ENCODE measurements at places on chromosomes 3 and 15.

- no peak for DNase-seq
Measured at GRCh38 chr3:79172241-79172640, 595.6 kb downstream of the ROBO1 start.

DNA sequence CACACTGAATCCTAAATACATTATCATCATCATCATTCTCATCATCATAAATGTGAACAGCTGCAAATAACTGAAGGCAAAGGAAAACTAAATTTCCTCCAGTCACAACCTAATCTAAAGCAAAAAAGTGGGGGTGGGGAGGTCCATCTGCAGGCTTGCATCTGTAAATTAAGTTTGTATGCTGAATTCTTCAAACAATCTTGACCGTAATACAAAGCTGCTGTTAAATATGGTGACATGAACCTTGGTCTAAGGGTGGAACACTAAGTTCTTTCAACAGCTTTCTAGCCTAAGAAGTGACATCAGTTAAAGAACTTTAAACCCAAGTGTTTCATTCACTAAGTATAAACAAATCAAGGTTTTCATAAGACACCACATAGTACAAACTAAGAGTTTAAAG is 4.3 kb downstream of the LRRFIP2 start:
- no peak for DNase-seq

DNA sequence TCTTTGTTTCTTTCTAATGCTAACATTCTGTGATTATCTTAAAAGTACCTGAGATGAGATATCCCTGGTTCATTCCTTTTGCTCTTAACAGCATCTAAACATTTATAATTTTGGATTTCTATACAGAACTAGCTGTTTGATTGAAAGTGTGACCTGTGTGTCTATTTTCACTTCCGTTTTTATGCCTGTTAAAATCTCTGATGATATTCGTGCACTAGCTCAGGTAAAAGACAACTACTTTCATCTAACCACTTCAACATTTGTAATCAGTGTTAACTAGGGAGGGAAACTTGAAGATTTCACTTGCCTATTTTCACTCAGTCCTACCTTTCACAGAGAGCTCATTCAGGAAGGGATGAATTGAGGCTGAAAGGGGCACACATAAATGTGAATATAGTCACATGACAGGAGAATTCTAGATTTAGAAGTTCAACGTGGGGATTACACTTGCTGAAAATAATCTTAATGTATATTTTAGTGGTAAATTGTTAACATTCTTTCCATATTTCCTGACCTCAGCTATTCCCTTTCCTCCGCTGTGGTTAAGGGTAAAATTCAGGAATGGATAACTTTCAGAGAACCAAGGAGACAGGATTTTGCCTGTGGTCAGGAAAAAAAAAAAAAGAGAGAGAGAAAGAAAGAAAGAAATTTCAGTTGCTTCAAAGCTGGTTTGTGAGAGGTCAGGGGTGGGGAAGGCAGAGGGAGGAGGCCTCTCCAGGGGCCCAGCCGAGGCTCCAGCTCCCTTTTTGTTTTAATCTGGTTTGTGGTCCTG is 159.8 kb upstream of the TSC22D2 start:
- no peak for DNase-seq

GRCh38 chr15:66027268-66027805 is 158.0 kb downstream of the RAB11A start:
- DNase-seq: no peak

GRCh38 chr15:56492791-56493555 is 28.0 kb upstream of the MNS1 start:
- no peak for DNase-seq

- DNase-seq: no peak
Measured at GRCh38 chr3:170909129-170909903, 879 bp upstream of the EIF5A2 start.

DNA sequence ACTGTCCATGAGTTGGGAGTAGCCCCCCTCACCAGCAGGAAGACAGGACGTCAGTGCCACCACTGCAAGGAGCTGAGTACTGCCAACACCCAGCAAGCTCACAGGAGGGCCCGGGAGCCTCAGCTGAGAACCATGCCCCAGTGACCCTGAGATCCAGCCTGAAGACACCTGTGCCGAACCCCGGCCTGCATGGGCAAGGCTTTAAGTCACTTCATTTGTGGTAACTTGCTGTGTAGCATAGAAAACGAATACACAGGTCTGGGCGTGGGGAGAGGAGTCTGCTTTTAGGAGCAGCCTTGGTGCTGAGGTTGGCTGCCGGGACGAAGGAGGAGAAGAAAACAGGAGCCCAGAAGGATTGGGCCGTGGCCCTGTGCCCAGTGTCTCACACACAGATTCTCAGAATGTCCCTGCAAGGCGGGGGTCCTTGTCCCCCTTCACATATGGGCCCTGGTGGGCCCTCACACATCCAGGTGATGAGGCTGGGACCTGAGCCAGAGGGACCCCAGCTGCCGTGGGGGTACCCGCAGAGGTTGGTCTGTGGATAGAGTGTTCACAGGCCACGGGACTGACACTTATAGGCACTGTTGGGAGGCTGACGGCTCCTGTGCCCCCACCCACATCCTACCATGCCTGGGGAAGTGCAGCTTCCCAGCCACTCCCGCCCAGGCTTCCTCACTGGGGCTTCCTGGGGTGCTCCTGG is 85.3 kb downstream of the PLXNA1 start:
- no peak for DNase-seq

Measured in NCI-H774 (cell line).